Esophagus (tissue), 2 donors: ENCODE measurements at places on chromosomes 12 and 14. TPM values are rescaled to one million over a fixed set of nuclear protein-coding genes. Genes with fewer than 3 reads are reported as not detected.

KHNYN gene
- polyA plus RNA-seq, result 24.4 TPM

PDE3A gene
- polyA plus RNA-seq, result 0.53 TPM

TAS2R31 gene
- 0.09 TPM for polyA plus RNA-seq

OR10A7 gene
- not detected for polyA plus RNA-seq

RNASE3 gene
- not detected for polyA plus RNA-seq

SERPINA12 gene
- not detected for polyA plus RNA-seq

ANO4 gene
- not detected for polyA plus RNA-seq
